ENCODE measurements at places on chromosomes 7 and 10. TPM values are rescaled to one million over a fixed set of nuclear protein-coding genes. Genes with fewer than 3 reads are reported as not detected.

- H3K27ac ChIP-seq: no peak overlapping the region
- H3K4me3 ChIP-seq: no peak overlapping the region
- H3K36me3 ChIP-seq: no peaks in the 10 kb centered on the region
- no peaks in the 10 kb centered on the region for H3K27me3 ChIP-seq
- DNase-seq: no peak
These were observed 290.9 kb downstream of the PTPRN2 start for GRCh38 chr7:158296798-158297104.

DNA sequence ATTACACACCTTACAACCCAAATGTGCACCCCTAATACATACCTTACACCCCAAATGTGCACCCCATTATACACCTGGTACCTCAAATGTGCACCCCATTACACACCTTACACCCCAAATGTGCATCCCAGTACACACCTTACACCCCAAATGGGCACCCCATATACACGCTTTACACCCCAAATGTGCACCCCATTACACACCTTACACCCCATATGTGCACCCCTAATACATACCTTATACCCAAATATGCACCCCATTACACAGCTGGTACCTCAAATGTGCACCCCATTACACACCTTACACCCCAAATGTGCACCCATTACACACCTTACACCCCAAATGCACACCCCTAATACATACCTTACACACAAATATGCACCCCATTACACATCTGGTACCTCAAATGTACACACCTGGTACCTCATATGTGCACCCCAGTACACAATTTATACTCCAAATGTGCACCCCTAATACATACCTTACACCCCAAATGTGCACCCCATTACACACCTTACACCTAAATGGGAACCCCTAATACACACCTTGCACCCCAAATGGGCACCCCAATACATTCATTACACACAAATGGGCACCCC, 106.3 kb downstream of the KLF6 start:
- no peaks in the 10 kb centered on the region for H3K27me3 ChIP-seq
- H3K27ac ChIP-seq: no peak overlapping the region
- no peaks in the 10 kb centered on the region for H3K36me3 ChIP-seq
- DNase-seq: no peak
- peaks cover 7% of the 10 kb centered on the region for H3K4me1 ChIP-seq

DNA sequence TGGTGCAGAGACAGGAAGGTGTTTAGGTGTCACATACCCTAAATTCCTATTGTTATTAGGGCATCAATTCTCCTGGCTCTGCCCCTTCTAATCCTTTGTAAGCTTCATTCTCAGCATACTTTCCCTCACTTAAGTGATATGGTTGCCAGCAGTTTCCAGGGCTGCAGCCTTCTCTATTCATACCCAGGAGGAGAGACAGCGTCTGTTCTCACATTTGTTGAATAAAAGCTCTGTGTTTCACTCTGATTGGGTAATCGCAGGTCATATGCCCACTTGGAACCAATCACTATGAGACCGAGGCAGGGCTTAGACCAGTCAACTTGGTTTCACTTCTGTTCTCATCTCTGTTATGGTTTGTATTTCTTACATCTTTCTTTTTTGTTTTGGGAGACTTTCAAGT, 109.6 kb upstream of the MTPN start:
- H3K36me3 ChIP-seq: no peaks in the 10 kb centered on the region
- H3K4me1 ChIP-seq: no peaks in the 10 kb centered on the region
- H3K4me3 ChIP-seq: peak overlapping the region; percentile 45

Gene LRRN3
- polyA plus RNA-seq: 106 TPM

DNA sequence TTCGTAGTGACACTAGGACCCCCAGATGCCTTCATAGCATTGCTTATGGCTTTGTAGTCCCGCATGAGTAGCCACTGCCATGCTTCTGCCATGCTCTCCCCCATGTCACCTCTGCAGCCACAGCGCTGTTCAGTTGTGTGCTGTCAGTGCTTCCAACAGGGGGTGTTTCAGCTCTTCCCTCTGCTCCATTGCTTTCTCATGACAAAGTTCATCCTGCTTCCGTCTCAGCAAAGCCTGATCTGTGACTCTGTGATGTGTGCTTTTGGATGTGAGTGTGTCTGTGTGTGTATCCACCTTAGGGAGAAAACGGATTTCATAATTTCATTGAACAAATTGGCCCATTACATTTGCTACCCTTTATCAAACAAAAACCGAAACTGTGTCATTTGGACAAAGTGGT, 134.9 kb upstream of the SAMD8 start:
- no peaks in the 10 kb centered on the region for H3K4me1 ChIP-seq
- H3K36me3 ChIP-seq: peaks cover 12% of the 10 kb centered on the region
- DNase-seq: no peak
- H3K4me3 ChIP-seq: no peak overlapping the region
- no peaks in the 10 kb centered on the region for H3K27me3 ChIP-seq

Gene CYP3A7
- polyA plus RNA-seq: 0.66 TPM

Gene NRCAM
- polyA plus RNA-seq: 133 TPM

DNA sequence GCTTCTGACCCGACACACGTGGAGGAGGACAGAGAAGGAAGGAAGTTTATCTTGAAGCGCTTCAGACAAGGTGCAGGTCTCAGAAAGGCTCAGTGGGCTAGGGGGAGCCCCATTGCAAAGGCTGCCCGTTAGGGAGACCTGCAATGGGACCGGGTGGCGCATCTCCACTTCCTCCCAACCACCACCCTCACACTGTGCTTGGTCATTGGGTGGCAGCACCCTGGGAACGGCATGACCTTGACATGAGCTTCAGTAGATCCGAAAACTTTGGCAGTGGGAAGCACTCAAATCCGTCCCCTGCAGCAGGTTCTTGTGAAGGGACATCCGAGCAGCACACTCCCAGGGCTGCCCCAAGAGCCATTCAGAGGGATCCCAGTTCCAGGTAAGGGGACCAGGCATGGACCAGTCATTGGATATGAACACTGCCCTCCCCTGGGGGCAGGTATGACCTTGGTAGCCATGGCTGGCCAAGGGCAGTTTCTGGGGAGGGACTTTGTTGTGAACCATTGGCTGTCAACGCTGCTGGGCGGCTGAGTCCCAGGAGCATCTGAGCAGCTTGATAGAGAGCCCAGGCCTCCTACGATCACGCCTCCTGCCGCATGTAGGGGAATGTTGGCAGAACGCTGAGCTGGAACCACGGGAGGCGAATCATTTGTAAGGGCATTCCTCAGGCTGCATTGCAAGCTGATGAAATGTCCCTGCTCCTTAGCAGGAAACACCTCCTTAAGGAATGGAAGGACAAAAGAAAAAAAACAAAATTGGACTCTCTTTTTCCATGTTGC, 31.7 kb downstream of the GALNTL5 start:
- no peaks in the 10 kb centered on the region for H3K27me3 ChIP-seq
- H3K4me1 ChIP-seq: no peaks in the 10 kb centered on the region
- H3K27ac ChIP-seq: no peak overlapping the region
- no peak for DNase-seq
- H3K4me3 ChIP-seq: no peak overlapping the region

Gene HMX2
- 0.68 TPM for polyA plus RNA-seq

Gene DRGX
- polyA plus RNA-seq: 62.2 TPM

All from spinal cord (tissue), 10 donors.